ENCODE measurements at places on chromosomes 6 and 20. TPM values are rescaled to one million over a fixed set of nuclear protein-coding genes. Genes with fewer than 3 reads are reported as not detected.

- no peak for DNase-seq
Observed at GRCh38 chr6:93398723-93399122, 20.6 kb downstream of the EPHA7 start.

DNA sequence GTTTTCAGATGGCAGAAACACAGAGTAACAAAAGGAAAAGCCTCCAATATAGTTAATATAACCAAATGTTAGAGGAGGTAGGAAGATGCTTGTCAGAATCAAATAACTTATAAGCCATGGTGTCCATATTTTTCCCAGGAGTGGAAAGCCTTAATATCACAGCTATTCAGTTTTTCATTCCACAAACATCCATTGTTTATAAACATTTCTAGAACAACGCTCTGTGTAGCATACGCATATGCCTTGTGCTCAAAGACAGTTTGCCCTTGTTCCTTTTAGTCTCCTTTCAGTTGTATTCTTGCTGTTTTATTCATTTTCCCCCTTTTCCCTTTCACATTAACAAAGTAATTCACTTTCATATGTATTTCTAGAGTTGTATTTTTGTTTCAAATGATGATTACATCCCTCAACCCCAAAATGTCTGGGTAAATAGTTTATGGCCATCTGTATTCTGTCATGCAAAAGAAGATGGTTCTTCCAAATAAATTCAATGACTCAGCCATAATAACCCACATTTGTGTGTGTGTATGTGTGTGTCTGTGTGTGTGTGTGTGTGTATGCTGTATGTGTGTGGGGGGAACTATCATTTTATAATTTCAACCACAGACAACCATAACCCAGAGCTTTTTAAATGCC is 455.7 kb upstream of the SOX4 start:
- no peak for DNase-seq

DNA sequence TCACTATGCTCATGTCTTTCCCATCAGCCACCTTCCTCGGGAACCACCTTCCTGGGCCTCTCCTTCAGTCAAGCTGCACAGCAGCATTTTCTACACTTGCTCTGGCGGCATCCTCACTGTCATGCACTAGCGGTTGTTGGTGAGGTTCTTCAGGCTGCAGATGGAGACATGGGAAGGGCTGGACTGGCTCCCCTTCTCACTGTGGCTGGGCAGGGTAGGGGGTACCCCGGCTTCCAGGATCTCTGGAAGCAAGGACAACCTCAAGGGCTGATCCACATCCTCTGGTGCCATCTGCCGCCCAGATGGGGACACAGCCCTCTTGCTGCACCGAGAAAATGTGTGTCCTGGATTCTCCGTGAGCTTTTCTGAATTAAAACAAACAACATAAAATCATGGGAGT is 180.1 kb upstream of the RNF24 start:
- no peak for DNase-seq

DNA sequence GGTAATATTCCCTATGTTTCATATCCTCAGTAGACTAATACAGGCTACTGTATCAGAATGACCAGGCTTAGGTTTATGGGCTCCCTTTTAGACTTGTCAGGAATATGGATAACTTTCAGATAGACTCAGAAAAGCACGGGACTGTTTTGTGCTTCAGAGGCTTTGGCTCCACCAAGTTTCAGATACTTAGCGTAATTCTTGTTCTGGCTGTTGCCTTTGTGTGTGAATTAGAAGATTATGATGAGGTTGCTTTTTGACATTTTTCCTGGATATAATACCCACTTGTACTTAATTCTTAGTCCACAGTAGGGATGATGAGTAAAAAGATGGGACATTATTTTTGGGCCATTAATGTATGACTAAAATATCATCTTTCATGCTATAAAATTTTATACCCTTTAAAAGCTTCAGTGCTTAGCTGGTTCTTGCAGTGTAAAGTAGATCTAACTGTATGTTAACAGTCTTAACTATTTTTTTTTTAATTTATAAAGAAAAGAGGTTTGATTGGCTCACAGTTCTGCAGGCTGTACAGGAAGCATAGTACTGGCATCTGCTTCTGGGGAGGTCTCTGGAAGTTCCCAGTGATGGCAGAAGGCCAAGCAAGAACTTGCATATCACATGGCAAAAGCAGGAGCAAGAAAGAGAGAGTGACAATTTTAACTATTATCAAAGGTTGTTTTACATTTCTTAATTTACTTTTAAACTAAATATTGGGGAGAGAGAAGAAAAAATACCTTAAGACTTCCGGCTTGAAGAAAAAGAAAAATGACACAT is 120.7 kb downstream of the ZFAND3 start:
- DNase-seq, result no peak

DNA sequence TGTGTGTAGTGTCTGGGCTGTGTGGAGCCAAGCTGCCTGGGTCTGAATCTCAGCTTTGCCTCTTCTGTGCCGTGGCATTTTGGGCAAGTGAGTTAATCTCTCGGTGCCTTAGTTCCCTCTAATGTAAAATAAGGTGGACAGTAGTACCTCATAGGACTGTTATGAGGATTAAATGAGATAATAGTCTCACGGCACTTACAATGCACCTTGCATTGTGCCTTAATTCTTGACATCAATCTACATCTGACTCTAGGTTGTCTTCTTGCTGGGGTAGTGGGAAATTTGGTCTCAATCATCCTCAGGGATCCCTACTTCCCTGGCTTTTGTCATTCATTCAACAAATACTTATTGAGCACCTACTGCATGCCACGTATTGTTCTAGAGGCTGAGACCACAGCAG is 70.7 kb upstream of the ZNFX1 start:
- DNase-seq, result no peak

- no peak for DNase-seq
Observed at GRCh38 chr20:57794600-57795341, 85.0 kb upstream of the PMEPA1 start.

GUCA1A gene
- not detected for total RNA-seq

ADIG gene
- total RNA-seq, result not detected
